Activated CD4-positive, alpha-beta T cell treated with anti-CD3 and anti-CD28 coated beads, Interleukin-2, amount 10 ng/mL, durations not matched to agents 7 days and 5 days (primary cell): ENCODE measurements at places on chromosomes 12 and 14. TPM values are rescaled to one million over a fixed set of nuclear protein-coding genes. Genes with fewer than 3 reads are reported as not detected.
A peak's percentile ranks its signal among the peaks of the same experiment; 100 is the strongest.

- DNase-seq, result no peak
These were observed 62.3 kb downstream of the NIN start for GRCh38 chr14:50768680-50769079.

- DNase-seq, result no peak
These were observed 394.2 kb downstream of the FSCB start for GRCh38 chr14:44112774-44113460.

- DNase-seq, result no peak
These were observed 22.6 kb downstream of the INSM2 start for GRCh38 chr14:35556548-35556947.

The P3H3 gene
- 0.40 TPM for total RNA-seq

The CEP290 gene
- total RNA-seq, result 10.9 TPM

DNA sequence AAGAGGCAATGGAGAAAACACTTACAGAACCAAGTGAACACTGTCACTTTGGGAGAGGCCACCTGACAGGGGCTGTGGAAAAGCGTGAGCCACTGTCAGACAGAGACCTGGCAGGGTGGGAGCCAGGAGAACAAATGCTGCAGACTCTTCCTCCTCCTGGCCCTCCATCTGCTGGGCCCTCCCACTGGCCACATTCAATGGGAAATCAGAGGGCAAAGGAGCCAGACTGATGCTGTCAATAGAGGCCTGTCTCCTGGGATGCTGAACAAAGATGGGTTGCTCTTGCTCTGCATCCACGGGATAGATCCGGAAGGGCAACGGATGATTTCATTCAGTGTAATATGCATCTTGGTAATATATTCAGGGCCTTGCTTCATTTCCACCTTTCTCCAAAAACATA lies 44.9 kb upstream of the BCAT1 start:
- DNase-seq, result no peak

- no peak for DNase-seq
These were observed 16.9 kb downstream of the PLEKHG7 start for GRCh38 chr12:92719674-92720073.

GRCh38 chr14:35435177-35435576 lies 30.6 kb upstream of the NFKBIA start:
- DNase-seq, result no peak

- no peak for DNase-seq
These were observed 175.0 kb upstream of the NUDT4 start for GRCh38 chr12:93202688-93203087.

DNA sequence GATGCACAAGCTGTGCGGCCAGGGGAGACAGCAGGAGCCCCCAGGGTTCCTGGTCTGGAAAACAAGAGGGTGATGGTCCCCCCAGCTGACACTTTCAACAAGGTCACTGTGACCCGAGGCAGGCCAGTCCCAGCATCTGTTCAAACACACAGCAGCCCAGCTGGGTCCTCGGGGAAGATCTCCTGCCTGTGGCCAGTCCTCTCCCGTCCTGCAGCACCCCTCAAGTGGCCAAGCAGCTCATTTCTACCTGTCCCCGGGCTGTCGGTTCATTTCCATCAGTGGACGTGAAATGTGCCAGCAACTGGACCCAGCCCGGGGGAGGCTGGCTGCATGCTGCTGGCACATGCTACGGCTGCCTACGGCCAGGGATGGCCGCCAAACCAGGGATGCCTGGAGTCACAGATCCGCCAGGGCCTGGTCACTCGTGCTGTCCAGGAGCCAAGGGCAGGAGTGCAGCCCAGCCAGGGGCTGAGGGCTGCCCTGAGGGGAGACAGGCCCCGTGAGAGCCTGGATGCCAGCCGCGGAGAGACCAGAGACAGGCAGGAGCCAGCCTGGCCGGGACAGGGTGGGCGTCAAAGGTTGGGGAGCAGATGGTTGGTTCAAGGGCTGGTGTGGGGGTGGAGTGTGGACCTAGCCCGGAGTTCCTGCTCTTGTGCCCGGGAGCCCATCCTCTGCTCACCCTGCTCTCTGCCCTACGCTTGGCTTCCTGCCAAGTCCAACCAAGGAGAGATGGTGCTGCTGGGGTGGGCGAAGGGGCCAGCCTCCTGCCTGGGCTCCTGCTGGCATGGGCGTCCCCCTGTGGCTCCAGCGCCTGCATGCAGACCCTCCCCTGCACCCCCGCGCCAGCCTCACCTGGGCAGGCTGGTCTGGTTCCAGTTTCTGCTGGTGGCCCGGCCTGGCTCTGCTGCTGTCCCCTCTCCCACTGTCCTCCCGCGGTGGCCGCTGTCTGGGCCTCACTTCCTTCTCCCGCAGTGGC lies 143.8 kb downstream of the ADGRD1 start:
- no peak for DNase-seq

- no peak for DNase-seq
These were observed 413 bp downstream of the LRP6 start for GRCh38 chr12:12266389-12266872.

DNA sequence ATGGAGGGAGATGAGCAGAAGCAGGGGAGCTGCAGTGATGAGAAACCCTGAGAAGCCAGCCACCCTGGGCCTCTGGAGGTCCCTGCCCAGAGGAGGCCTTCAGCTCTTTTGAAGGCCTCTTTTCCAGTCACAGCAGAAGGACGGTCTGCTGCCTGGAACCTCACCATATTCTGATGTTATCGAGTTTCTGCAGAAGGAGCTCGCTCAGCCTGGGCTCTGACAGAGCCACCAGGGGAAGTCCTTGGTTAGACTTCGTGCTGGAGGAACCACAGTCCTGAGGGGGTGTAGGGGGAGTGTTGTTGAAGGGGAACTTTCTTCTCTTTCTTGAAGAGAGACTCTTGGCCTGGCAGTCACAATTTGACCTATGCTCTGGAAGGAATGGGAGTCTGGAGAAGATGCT lies 25.1 kb upstream of the BATF start:
- no peak for DNase-seq

DNA sequence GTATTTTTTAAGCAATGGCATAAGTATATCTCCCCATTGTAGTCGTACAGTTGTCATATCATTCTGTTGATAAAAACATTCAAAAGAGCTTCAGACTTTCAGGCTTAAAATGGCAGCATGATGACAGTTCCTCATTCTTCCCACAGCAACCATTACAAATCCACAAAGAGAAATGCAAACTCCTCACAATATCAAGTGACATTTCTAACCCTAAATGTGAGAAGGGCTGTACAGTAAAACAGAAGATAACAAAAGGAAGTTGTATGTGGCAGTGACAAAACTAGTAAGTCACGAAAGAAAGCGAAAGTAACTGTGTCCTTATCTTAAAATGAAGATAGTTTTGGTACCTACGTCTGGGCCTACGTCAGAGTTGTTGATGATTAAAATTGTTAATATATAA lies 46.7 kb downstream of the GXYLT1 start:
- DNase-seq, result peak; percentile 43

DNA sequence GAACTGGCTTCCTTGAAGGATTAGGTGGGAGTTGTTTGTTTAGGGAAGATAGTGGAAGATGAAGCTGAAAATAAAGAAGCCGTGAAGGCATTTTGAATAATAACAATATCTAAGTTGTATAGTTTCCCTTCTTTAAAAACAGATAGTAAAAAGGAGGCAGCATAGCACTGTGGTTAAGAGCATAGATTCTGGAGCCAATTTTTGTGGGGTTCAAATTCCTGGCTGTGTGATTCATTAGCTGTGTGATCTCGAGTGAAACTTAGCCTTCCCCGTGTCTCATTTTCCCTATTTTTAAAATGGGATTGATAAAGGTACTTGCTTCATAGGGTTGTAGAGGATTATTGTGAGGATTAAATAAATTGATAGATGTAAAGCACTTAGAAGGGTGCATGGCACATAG lies 104.5 kb downstream of the MYRFL start:
- DNase-seq, result no peak

- DNase-seq, result no peak
These were observed 4.8 kb downstream of the SLC8A3 start for GRCh38 chr14:70183991-70184390.

- DNase-seq, result no peak
These were observed 40.9 kb downstream of the TMEM30B start for GRCh38 chr14:61240206-61240605.

DNA sequence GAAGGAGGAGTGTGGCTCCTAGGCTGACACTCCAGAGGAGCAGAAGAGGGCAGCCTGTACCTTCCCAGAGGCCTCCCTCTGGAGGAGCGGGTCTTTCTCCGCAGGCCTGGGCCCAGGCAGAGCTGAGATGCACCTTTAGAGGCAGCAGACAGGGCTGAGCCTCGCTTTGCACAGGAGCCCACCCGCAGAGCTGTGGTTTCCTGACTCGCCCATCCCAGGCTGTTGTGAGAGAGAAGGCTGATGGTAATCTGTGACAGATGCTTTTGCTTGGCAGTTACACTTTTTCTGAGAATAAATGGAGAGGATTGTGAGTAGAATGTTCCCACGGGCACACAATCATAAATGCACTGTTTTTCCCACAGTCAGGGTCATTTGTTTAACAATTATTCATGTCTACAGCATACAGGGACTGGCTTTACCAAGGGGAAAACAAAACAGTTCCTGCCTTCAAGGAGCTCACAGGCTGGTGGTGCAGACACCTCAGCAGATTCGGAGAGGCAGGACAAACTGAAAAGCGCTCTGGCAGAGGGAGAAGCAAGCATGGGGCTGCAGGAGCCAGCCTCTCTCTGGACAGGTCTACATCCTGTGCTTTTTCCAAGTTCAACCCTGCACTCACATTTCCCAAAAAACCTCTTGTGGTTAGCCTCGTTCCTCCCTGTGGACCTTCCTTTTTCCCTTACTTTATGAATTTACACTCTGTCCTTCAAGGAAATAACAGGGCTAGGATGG lies 13.9 kb downstream of the EVL start:
- peak; percentile 93 for DNase-seq

- DNase-seq, result no peak
These were observed 217.0 kb downstream of the SLC41A2 start for GRCh38 chr12:104741077-104741476.

DNA sequence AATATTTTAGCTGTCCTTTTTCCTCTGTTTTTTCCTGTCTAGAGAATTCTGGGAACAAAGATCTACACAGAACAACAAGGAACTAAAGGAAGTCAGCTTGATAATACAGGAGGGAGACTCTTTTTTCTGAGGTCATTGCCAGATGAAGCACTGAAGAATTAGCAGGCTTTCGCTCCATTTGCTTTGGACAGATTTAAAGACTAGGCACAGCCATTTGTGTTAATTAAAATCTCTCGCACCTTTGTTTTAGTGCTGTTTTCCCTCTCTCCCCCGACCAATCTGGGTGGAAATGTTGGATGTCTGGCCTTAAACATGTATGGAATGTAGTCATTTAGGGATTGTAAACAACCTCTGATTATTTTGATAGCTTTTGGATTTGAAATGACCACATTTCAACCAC lies 9.6 kb upstream of the GPHN start:
- no peak for DNase-seq

GRCh38 chr14:93002049-93002448 lies 79.1 kb downstream of the CHGA start:
- DNase-seq, result no peak

DNA sequence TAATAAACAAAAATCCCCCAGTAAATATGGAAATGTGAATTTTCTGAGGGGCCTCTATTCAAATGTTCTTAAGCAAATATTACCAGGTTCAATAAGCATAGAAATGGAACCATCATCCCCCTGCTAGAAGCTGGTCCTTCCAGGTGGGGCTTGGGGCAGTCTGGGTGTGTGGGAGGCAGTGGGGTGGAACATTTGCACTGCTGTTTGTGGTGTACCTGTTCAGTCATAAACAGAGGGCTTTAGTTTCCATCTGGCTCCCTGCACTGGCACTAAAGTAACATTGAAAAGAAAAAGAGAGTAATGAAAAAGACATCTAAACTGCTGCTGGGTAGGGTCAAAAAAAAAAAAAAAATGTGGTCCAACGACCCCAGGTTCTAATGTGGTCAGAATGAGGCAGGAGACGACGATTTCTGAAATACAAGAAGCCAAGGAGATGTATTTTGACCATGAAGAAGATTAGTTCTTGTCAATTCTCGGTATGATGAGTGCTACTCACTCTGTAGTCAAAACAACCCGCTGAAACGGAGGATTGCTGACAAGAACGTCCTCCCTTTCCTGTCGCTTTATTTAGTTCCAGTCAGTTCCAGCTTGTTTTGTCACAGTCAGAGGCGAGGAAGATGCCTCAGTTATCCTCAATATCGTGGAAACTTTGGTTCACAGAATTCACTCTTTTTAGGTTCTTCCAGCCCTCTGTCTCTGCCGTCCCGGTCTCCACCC lies 44.2 kb upstream of the MANSC4 start:
- DNase-seq, result no peak

DNA sequence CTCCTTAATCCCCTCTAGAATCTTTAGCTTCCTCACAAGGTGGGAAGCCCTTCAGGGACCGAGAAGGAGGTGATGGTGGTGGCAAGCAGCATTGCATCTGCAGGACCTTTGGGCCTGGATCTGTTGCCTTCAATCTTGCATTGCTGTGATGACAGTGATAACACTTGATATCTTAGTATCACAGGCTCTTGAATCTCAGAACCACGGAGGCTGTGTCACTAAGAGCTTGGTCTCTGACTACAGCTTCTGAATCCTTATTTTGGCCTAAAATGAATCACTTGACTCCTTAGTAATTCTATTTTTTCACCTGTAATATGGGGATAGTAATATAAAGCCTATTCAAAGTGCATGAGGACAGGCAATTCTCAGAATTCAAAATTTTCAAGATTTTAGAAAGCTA lies 8.9 kb upstream of the AMN1 start:
- DNase-seq, result no peak

- no peak for DNase-seq
These were observed 5.0 kb downstream of the HIF1A start for GRCh38 chr14:61700104-61700886.

The SLC17A8 gene
- not detected for total RNA-seq
